ENCODE measurements at places on chromosomes 16 and 17. TPM values are rescaled to one million over a fixed set of nuclear protein-coding genes. Genes with fewer than 3 reads are reported as not detected.

The ALDH3A1 gene
- not detected for total RNA-seq

GRCh38 chr17:82915757-82916027, 75.9 kb upstream of the ZNF750 start:
- DNase-seq: no peak
- H3K4me1 ChIP-seq: no peaks in the 10 kb centered on the region
- H3K27me3 ChIP-seq: no peaks in the 10 kb centered on the region
- peaks cover 25% of the 10 kb centered on the region for H3K36me3 ChIP-seq
- H3K27ac ChIP-seq: no peak overlapping the region

DNA sequence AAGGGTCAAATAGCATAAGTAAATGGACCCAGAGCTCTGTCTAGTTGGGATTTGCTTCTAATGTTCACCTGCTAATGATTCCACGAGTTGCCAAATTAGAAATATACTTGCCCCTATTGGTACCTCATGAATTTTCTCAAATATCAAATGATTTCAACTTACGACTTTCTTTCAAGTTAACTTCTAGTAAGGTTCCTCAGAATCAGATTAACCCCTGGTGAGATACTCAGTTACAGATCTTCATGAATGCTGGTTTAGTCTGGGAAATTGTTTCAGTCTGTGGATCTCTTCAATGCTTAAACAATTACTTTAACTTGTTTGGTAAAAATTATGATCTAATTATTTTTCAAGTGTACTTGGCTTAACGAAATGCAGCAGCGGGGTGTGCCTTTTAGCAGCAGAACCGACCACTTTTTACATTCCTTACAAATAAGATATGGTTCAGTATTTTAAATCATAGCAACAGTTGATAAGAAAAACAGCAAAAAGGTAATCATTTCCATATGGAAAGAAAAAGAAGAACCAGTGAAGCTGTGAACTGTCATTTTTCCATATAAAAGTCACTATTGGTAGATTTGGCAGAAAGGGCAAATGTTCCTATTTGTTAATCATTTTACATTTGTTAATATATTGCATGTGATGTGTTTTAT, 34.5 kb downstream of the TUBD1 start:
- H3K4me3 ChIP-seq: no peak overlapping the region
- peaks cover 14% of the 10 kb centered on the region for H3K4me1 ChIP-seq
- peaks cover 3% of the 10 kb centered on the region for H3K36me3 ChIP-seq
- no peaks in the 10 kb centered on the region for H3K27me3 ChIP-seq
- DNase-seq: no peak
- H3K27ac ChIP-seq: no peak overlapping the region

The HSD3B7 gene
- 4.3 TPM for total RNA-seq

The PLD6 gene
- 13.9 TPM for total RNA-seq

The CYGB gene
- not detected for total RNA-seq

The RAB26 gene
- total RNA-seq: not detected

GRCh38 chr16:83568345-83568744, 239.4 kb upstream of the HSBP1 start:
- no peaks in the 10 kb centered on the region for H3K27me3 ChIP-seq
- H3K4me3 ChIP-seq: no peak overlapping the region
- DNase-seq: no peak
- H3K27ac ChIP-seq: no peak overlapping the region

The CPHXL2 gene
- not detected for total RNA-seq

The HBA2 gene
- total RNA-seq: not detected

The UNC45B gene
- 0.73 TPM for total RNA-seq

GRCh38 chr16:58378401-58378800, 13.9 kb upstream of the GINS3 start:
- peaks cover 2% of the 10 kb centered on the region for H3K27me3 ChIP-seq
- H3K36me3 ChIP-seq: no peaks in the 10 kb centered on the region
- no peak overlapping the region for H3K4me3 ChIP-seq
- H3K4me1 ChIP-seq: no peaks in the 10 kb centered on the region

The KRT27 gene
- total RNA-seq: not detected

The SDR42E2 gene
- total RNA-seq: 0.55 TPM

DNA sequence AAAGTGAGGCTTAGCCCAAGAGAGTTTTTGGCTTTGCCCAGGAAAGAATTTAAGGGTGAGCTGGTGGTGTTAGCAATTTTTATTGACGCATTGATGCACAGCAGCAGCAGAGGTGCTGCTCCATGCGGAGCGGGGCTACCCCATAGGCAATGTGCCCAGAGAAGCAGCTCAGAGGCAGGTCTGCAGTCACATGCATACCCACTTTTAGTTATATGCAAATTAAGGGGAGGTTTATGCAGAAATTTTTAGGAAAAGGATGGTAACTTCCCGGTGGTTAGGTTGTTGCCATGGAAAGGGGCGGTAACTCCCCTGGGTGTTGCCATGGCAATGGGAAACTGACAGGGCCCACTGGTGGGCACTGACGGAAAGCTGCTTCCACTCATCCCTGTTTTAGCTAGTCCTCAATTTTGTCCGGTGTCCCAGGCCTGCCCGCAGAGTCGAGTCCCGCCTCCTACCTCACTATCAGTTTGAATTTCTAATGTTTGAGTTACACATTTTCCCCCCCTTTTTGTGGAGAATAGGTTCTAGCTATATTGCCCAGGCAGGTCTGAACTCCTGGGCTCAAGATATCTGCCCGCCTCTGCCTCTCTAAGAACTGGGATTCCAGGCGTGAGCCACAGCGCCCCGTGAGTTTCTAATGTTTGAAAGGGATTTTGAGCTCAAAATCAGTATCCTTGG, 10.4 kb upstream of the GJD3 start:
- H3K27me3 ChIP-seq: no peaks in the 10 kb centered on the region
- DNase-seq: no peak
- H3K4me3 ChIP-seq: no peak overlapping the region
- H3K4me1 ChIP-seq: no peaks in the 10 kb centered on the region
- H3K27ac ChIP-seq: no peak overlapping the region
- no peaks in the 10 kb centered on the region for H3K36me3 ChIP-seq

DNA sequence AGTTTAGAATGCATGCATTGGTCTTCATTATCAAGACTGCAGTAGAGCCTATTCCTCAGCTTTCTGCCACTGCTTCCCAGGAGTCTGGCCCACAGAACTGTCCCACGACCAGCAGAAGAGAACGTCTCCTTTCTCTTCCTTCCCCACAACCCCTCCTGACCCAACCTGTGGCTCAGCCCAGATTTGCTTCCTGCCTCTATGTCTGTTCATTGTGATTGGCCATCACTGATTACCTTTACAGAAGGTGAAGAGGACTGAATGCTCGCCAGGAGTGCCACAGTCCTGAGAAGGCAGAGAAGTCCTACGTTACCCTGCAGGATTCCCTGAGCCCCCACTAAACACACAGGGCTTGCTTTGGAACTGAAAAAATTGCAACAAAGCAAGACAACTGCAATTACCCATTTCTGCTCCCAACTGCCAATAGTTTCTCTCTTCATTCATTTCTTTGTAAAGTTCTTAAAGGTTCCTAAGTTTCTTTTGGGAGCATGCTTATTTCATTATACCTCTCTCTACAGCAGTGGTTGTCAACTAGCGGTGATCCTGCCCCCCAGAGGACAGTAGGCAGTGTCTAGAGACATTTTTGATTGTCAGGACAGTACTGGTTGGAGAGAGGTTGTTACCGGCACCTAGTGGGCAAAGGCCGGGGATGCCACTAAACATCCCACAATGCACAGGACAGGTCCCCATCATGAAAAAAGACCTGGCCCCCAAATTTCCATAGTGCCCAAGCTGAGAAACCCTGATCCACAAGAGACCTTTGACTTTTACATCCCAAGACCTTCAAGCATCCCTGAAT, 4.5 kb upstream of the NAT9 start:
- H3K27ac ChIP-seq: peak overlapping the region; percentile 43
- H3K4me3 ChIP-seq: peak overlapping the region; percentile 5
- H3K4me1 ChIP-seq: peaks cover 73% of the 10 kb centered on the region
- H3K27me3 ChIP-seq: no peaks in the 10 kb centered on the region

DNA sequence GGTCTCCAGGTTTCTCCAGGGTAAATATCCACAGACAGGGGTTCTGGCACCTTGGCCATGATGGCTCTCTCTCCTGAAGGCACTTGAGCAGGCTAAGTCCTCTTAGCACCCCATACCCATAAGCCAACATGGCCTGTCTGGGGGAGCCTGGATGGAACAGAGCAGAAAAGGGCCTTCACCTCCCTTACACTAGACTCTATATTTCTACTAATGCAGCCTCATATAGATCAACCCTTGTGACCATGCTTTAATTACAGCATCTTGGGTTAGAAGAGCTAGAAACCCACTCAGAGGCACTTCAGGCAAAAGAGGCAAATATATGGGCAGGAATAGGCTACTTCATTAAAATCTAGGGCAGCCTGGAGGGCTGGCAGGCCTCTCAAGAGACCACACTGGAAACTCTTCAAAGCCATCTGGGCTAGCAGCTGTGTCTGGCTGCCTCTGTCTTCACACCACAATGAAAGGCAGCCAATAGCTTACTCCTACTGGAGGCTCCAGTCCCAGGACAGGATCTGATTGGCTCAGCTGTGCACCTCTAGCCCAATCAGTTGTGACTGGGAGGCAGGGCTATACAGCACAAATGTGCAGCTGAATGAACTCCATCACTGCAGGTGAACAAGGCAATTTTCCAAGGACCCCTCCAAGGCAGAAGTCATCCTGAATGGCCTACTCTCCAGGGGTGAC, 4.7 kb upstream of the CDT1 start:
- H3K4me3 ChIP-seq: no peak overlapping the region
- H3K27me3 ChIP-seq: no peaks in the 10 kb centered on the region
- H3K36me3 ChIP-seq: no peaks in the 10 kb centered on the region
- no peak for DNase-seq

The FBXW10 gene
- total RNA-seq: not detected
